Trophoblast cell (in vitro differentiated cells and primary cell): ENCODE measurements at places on chromosomes 12 and 14.

- no peak for DNase-seq
Observed at GRCh38 chr12:26331960-26332359, 136.6 kb downstream of the SSPN start.

GRCh38 chr12:112239020-112239419 is 113.7 kb downstream of the TRAFD1 start:
- DNase-seq, result no peak

DNA sequence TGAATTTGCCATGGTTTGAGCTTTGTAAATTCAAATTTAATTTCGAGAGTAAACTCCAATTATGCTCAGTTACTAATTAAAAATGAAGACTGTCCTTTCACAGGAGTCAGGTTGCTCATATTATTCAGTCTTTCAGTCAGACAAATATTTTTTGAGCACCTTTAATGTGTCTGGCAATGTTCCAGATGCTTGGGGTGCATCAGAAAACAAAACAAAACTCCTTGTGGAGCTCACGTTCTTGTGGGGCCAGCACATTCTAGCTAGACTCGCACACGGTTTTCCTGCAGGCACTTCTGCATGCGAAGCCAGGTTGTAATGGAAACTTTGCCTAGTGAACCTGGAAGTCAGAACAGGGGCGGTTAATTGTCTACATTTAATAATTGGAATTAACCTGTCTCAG is 64.0 kb upstream of the ATF1 start:
- no peak for DNase-seq

DNA sequence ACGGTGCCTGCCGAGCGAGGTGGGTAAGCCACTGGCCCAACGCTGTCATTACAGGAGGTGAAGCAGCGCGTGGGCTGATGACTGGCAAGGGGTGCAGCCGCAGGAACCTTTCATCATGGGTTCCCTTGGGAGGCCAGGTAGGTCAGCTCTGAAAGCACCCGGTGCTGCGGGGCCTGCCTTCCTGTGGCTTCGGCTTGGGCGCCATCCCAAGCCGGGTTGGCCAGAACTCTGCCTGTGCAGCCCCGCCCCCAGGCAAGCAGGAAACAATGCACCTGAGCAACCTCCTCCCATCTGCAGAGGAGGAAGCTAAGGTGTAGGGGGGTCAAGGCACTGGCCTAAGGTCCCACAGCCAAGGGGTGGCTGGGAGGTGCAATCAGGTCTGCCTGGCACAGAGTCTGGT is 20.0 kb upstream of the HHIPL1 start:
- DNase-seq, result no peak

GRCh38 chr12:80946591-80946990 is 8.9 kb upstream of the LIN7A start:
- no peak for DNase-seq

DNA sequence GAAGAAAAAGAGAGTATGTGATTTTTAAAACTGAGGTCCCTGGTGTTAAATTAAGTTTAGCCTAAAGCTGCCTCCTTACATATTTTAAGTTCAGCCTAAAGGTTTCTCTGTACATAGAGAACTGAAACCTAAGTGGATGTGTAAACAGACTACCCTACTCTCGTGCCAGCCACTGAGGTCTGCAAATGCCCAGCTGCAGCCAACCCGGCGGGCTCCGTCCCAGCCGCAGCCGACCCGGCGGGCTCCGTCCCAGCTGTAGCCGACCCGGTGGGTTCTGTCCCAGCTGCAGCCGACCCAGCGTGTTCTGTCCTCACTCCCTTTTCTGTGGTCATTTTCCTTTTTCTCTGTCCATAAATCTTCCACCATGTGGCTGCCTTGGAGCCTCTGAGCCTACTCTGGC is 97.2 kb upstream of the SFSWAP start:
- DNase-seq, result no peak

GRCh38 chr14:31752867-31753661 is 191.9 kb downstream of the NUBPL start:
- no peak for DNase-seq

DNA sequence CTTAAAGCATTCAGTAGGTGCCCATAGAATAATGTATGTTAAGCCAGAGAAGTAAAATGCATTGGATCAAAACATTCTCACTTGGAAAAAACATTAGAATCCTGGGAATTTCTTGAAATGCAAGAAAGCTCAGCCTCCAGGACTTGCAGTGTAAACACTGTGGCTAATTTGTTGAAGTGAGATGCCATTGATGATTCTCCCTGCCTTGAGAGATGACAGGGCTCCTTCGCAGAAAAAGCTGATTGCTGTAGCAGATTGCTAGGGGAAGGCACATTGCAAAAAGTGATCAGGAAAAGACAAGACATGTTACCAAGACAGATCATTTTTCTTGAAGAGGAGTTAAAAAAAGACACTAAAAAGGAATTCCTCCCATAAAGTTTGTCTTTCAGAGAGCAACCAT is 204.2 kb upstream of the HMGA2 start:
- no peak for DNase-seq

- DNase-seq, result no peak
Observed at GRCh38 chr12:121516437-121517011, 64.3 kb downstream of the KDM2B start.

DNA sequence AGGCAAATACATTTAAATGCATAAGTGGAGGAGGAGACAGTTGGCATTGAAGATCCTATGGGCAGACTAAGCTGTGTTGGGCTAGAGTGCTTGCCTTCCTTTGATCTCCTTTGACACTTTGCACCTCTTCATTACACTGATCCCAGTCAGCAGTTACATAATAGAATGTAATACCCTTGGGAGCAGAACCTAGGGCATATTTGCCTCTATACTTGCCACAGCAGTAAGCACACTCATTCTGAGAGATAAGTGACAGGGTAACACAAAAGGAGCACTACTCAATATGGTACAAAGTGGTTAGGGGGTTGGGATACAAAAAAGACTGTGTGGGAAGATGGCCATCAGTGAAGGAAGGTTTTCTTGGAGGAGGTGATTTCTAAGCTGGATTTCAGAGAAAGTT is 9.0 kb downstream of the MARS1 start:
- no peak for DNase-seq

DNA sequence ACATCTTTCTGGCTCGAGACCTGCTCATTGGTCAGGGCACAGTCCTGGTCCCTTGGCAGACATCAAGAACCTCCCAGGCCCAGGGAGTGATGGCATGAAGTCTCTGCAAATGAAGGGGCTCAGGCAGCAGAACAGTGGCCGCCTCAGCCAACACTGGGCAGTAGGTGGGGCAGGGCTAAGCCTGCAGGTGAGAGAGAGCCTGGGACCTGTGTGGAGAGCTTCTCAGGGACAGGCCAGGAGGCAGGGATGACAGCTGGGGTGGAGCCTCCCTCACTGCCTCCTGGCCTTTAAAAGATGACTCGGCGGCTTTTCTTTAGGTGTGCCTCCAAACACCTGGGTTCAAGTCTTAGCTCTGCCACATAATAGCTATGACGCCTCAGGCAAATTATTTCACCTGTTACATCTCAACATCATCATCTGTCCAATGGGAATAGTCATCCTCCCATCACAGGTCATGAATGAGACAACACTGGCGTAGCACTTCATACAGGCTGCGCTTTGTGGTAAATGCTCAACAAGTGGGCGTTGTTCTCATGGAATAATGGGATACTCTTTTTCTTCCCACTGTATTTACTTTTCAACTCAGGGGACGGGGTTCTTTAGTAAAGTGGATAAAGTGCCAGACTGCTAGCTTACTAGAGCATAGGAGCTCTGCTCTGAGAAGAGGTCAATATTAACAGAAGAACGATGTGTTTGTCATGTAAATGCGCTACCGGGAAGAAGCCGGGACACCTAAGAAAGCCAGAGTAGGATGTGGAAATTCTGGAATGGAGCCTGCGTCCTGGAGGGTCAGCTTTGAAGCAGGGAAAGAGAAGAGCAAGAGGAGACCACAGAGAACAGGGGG is 277.4 kb downstream of the FOXN3 start:
- no peak for DNase-seq
